ENCODE measurements at places on chromosomes 11 and 22.

GRCh38 chr11:47905358-47906059 is 57.4 kb upstream of the NUP160 start:
- DNase-seq = no peak

DNA sequence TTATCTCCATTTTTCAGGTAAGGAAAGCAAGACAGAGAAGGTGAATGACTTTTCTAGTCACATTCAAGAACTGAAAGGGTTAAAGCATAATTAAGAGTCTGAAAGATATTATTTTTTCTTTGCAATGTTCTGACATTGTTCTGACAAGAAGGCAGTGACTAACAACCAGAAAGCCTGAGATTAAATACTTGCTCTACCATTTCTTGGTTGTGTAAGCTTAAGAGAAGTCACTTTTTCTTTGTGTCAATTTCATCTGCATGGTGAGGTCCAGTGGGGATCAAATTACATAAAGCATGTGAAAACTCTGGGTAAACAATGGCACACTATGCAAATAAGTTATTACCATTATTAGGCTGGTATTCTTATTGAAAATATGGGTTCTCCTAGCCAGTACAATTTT is 73.7 kb downstream of the PHF21A start:
- no peak for DNase-seq

- DNase-seq = no peak
These were observed 22.4 kb upstream of the SLC29A2 start for GRCh38 chr11:66393954-66394353.

DNA sequence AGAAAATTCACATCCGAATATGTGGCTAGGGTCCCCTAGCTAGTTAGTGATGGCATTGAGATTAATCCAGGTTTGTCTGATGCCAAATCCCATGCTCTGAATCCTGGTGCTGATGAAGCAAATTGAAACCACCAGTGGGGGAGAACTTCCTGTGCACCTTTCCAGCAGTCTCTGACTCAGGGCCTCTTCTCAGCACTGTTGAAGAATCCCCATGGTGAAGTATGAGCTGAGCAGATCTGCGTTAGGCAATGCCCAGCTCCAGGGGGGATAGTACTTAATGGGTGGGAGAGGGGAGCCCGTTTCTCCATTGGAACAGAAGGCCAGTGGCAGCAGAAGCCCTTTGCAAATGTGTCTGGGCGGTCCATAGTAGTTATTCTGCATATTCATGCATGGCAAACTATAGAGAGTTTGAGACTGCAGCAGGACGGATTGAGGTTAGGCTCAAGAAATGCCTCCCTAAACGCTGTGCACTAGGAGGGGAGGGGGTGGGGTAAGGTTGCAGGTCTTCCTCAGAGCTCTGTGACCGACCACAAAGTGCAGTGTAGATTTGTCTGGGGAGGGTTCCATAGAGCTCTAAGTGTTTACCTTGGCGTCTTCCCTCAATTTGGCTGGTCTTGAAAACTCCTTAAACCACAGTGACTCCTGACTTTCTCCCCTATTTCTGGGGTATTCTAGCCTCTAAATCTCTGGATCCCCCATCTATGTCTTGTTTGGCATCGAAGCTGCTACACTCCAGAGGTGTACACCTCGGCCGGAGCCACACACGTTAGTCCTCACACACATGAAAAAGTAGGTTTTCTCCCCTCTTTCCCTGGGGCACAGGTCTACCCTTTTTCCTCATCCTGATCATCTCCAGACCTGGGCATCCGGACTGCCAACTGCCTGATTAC is 4.8 kb downstream of the POU2F3 start:
- DNase-seq = peak; percentile 21

DNA sequence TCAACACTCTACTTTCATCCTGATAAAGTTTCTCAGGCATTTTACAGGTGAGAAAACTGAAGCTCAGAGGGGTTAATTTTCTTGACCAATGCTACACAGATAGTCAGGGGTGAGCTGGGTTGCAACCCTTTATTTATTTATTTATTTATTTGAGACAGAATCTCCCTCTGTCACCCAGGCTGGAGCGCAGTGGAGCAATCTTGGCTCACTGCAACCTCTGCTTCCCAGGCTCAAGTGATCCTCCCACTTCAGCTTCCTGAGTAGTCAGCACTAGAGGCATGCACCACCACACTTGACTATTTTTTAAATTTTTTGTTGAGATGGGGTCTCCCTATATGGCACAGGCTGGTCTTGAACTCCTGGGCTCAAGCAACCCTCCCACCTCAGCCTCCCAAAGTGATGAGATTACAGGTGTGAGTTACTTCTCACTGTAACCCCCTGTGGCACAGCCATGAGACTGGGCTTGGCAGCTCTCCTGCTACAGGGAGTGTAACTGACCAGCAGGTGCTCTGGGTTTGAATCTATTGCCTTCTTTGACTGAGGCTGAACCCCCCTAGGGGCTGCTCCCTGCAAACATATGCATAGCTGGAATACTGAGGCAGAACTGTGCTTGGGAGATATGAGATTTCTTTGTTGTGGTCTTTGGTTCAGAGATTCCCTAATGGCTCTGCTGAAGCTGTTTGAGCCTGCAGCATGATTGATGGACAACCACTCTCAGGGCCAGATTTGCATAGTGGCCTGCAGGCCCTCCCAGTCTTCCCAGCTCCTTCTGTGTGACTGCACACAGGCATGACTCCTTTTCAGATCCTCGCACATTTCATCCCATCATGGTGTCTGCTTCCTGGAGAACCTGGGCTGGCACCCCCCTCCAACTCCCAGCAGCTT is 6.1 kb downstream of the C11orf96 start:
- no peak for DNase-seq

DNA sequence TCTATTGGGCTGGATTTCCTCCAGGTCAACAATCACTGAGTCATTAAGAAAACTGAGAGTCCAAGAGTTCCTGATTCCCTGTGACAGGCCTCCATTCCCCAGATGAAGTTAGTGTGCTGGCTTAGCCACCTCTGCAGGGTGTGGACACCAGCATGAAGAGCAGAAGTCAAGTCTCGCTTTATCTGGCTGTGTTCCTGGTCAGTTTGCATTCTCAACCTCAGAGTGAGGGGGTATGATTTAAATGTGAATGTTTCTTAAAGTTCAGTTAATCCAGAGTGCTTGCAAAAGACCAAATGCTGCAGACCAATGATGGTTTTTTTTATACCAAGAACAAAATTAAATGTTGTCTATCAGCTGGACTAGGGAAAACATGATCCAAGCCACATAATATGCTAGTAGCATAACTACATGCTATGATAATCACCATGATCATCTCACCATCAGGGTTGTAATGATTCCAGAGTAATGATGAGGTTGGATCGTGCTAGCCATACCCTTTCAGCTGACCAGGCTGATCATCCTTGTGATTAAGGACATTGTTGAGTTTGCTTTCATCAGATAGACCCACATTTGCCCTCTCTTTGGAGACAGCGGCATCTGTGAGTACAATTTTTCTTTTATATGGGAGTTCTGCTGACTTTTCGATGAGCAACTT is 145.8 kb upstream of the ARHGAP20 start:
- no peak for DNase-seq

- no peak for DNase-seq
These were observed 121.2 kb downstream of the PDE3B start for GRCh38 chr11:14764579-14765527.

All from RCC 7860 (cell line).